ENCODE measurements at places on chromosomes 3 and 15.

DNA sequence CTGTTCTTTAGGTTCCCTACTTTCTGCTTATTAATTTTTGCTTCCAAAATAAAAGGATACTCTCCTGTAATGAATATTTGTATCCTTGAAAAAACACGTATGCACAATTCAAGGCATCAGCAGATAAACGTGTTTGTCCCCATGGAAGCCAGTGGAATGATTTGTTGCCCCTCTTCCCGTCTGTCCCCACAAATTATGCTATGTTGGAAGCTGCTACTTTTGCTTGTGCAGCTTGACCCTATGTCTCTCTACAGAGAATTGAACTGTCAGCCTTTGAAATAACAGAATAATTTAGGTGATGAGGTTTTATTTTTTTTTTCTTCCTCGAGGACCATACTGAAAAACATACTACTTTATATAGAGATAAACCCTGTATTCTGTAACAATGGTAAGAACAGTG is 401.5 kb upstream of the GOLIM4 start:
- no peak for DNase-seq

DNA sequence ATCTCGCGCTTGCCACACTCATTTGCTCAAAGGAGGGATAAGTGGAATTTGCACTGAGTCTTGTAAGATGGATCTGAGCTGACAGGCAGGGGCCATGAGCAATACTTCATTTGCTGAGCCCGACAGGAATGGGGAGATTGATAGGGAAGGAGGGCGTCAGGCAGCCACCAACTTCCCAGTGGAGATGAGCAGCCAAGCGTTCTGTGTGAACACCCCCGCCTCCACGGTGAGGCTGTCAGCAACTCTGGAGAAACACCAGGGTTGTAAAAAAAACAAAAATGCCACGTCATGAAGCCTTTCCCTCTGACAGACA is 36.8 kb downstream of the TLE3 start:
- DNase-seq, result no peak

- DNase-seq, result no peak
These were observed 66.5 kb upstream of the MAP4 start for GRCh38 chr3:48082580-48083184.

- no peak for DNase-seq
These were observed 22.5 kb downstream of the CHST14 start for GRCh38 chr15:40493089-40493840.

- no peak for DNase-seq
These were observed 3.6 kb downstream of the PDIA3 start for GRCh38 chr15:43749690-43750345.

GRCh38 chr3:100455841-100456550 is 36.4 kb upstream of the TMEM45A start:
- no peak for DNase-seq

DNA sequence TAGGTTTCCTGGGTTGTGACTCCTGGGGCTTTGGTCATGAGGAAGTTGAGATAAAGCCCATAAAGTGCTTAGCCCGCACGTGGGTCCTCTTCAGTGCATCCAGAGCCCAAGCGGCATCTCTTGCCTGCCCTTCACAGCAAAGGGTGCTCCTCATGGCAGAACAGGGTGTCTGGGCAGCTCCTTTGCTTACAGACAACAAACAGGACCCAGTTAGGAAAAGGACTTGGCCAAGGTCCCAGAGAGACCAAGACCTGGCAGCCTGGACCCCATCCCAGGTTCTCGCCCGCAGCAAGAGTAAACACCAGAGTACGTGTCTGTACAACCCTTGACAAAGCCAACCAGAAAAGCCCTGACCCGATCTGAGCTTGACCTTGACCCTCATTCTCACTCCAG is 27.0 kb downstream of the ALS2CL start:
- DNase-seq, result no peak

GRCh38 chr15:90845201-90845949 is 23.0 kb upstream of the FURIN start:
- DNase-seq, result no peak

DNA sequence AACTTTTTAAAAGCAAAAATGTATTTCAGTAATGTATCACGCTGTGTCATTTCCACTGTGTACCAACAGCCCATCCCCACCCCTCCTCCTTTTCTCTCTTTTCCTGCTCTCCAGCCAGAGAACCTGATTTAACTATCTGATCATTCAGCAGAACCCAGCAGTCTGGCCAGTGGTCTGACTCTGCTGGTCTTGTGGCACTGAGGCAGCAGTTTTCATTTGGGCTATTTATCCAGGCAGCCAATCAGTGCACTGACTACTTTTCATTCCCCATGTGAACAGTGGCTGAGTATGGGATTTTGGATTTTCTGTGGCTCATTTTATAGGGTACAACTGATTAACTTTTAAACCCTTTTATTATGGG is 56.3 kb downstream of the GPR171 start:
- DNase-seq, result no peak

DNA sequence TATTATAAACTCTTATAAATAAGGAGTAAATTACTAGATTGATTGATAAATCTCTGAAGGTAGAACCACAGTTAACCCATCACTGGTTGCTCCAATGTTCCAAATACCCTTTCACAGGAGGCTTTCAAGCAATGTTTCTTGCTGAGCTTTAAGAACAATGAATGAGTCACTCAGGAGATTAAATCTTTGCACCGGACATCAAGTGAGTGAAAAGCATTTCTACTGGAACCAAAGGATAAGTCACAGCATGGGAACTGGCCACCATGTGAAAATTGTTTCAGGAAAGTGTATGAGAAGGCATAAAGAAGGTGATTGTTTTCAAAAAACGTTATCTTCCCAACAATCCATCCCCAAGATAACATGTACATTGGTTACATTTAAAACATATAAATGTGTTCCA is 90.6 kb downstream of the CNTN3 start:
- DNase-seq, result no peak

Data from HT-29 (cell line).